ENCODE measurements at places on chromosomes 7 and 10.

DNA sequence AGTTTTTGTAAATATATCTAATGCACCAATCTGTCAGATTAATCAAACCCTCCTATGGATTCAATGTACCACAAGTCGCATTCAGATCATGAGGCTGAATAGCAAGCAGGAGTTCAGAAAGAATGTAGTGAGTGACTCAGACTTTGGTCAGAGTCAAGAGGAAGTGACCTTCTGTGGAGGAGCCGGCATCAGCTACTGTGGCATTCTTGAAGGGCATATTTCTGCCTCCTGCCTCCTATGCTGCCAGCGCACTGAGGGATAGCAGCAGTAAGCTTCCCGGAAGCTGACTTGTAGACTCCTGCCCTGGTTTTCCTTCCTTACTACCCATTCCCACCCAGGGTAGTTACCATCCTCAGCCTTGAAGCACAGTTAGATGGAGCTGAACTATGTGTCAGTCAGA is 867.5 kb downstream of the NRG3 start:
- no peak for DNase-seq

- DNase-seq = no peak
These were observed 32.8 kb downstream of the DNAJB12 start for GRCh38 chr10:72322030-72322279.

DNA sequence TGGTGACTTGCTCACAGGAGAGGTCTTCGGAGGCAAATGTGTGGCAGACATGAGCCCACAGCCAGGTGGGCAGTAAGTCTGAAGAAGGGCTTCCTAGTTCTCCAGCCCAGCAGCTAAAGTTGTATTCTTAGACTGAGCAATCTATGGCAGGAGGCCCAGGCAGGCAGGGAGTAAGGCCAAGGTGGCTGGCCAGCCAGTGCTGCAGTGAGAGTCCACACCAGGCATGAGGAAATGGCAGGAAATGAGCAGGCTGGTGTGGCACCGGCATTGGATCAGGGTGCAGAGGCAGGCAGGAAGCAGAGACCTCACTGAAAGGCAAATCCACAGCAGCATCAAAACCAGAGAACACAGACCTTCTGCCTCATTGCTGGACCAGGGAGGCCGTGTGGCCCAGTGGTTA is 84.6 kb upstream of the PDE1C start:
- no peak for DNase-seq

GRCh38 chr10:62437696-62438095 is 63.5 kb downstream of the ZNF365 start:
- peak; percentile 0 for DNase-seq

DNA sequence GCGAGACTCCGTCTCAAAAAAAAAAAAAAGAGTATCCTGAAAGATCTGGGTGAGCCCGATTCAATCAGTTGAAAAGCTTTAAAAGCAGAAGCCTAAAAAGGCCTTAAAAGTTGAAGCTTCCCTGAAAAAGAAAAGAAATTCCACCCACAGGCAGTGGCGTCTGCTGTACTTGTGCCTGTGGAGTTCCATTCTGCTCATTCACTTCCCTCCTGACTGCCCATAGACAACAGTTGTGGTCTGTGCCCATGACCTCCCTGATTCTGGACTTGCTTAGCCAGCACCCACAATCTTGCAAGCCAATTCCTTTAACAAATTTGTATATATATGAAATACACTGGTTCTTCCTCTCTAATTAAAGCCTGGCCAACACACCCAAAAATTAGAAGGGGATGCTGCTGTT is 141.7 kb downstream of the DLG5 start:
- no peak for DNase-seq

GRCh38 chr10:86964061-86964846 is 4.0 kb upstream of the ADIRF start:
- DNase-seq = no peak

DNA sequence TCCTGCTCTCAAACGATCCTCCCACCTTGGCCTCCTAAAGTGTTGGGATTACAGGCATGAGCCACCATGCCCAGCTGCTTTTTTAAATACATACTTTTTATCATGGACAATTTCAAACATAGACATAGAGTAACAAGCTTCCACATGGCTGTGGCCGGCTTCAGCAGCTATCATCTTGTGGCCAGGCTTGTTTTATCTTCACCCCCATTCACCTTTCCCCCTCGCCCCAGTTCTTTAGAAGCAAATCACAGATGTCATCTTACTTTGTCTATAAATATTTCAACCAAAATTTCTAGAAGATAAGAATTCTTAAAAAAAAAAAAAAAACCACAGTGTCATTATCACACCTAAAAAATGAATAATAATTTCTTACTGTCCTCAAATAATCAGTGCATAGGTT is 5.9 kb downstream of the FOXK1 start:
- DNase-seq = no peak

DNA sequence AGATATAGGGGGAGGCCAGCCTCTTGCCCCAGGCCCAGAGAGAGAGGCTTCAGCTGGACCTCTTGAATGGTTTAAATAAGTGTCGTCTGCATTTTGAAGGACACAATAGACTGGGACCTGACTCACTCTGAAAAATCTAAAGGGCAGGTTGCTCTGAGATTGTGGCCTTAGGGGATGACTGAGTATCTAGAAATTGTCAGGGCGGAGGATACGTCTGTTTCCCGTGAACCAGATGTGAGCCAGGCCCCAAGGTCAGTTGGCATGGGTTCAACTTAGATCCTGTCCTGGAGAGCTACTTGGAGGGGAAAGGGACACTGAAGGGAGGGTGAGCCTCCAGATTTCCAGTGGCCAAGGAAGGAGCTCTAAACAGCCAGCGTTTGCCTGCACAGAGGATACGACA is 110.2 kb downstream of the CHN2 start:
- DNase-seq = no peak

- DNase-seq = no peak
These were observed 7.2 kb downstream of the UPP1 start for GRCh38 chr7:48096273-48096672.

DNA sequence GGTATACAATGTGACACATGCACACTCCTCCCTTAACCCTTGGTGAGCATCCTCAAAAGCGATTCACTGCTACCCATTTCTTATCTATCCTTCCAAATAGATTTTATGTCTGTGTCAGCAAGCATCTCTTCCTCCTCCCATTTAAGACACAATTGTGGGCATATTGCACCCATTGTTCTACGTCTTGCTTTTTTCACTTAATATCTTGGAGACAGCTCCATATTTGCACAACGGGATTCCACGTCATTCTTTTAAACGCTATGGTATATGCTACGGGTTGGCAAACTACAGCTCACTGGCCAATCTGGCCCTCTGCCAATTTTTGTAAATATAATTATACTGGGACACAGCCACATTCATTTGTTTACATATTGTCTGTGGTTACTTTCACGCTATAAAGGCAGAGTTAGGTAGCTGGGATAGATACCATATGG is 88.6 kb downstream of the RNF216 start:
- DNase-seq = peak; percentile 48

DNA sequence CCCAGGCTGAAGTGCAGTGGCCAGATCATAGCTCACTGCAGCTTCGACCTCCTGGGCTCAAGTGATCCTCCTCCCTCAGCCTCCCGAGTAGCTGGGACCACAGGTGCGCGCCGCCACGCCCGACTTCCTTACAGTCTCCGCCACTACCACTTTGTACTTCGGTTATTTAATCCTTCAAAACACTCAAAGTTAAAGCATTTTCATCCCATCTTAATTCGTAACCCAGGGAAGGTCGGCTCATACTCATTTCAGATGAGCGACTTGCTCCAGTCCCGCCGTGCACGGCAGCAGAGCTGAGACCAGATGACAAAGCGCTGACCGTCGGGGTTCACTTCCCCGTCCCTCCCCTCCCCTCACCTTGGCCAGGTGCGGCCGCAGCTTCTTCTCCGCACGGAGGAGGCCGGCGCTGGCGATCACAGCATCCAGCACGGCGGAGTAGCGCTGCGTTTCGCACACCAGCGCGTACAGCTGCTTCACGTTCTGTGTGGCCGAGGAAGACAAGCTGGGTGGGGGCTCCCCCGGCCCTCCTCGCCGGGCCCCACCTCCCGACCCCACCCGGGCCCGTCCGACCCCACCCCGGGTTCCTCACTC is 457 bp downstream of the NSUN5 start:
- no peak for DNase-seq

DNA sequence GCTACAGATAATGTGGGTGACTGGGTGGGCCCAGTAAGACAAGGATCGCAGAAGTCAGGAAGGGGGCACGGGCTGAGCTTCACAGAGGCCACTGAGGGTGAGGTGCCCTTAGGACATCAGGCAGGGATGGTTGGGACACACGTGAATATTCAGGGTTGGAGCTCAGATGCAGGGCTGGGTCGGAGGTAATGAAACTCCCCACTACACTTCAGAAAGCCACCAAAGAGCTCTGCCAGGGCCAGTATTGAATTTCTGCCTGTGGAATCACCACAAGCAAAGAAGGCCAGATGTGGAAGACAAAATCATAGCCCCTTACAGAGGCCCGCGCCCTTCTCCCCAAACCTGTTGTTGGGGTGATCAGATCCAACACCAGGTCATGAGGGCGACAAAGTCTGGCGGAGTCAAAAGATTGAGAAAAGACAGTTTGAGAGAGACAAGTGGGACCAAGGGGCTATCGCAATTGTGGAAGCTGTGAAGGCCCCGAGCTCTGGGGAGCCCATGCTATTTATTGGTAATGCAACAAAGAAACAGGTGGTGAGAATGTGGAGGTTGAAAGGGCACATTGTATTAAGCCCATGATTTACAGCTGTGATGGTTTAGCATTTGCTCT is 42.4 kb downstream of the STRA8 start:
- DNase-seq = no peak

- no peak for DNase-seq
These were observed 62.0 kb upstream of the AKR1E2 start for GRCh38 chr10:4763960-4764428.

DNA sequence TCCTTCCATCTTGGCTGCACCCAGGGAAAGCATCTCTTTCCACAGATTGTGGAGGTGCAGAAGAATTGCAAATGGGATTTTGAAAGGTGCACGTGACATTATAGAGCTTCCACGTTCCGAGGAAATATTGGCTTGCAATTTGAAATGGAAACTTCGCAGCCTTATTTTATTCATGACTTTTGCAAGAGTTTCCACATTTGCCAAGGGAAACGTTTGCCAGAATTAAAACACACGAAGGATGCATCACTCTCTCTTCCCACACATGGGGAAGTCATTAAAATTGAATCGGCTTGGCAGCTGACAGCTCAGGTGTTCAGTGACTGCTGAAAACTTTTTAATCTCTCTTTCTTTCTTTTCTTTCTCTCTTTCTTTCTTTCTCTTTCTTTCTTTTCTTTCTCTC is 475.4 kb upstream of the IGFBP3 start:
- no peak for DNase-seq

GRCh38 chr10:104309980-104310978 is 28.0 kb downstream of the ITPRIP start:
- no peak for DNase-seq

DNA sequence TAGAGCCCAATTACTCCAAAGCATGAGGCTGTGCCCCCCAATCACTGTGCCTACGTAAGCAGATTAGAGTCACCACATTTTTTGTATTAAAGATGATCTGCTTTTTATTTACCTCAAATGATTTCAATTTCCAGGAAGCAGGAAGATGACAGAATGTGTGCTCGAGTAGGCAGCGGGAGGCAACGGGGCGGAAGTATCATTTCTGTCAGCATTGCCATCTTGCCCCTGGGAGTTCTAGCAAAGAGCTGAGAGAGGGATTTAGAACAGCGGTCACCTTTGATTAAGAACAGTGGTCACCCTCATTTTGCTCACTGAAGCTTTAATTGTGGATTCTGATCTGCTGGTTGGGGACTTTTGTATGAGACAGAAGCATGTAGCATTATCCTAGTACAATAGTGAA is 117.1 kb upstream of the FAM13C start:
- DNase-seq = no peak

- no peak for DNase-seq
These were observed 60.6 kb upstream of the VKORC1L1 start for GRCh38 chr7:65812281-65812680.

DNA sequence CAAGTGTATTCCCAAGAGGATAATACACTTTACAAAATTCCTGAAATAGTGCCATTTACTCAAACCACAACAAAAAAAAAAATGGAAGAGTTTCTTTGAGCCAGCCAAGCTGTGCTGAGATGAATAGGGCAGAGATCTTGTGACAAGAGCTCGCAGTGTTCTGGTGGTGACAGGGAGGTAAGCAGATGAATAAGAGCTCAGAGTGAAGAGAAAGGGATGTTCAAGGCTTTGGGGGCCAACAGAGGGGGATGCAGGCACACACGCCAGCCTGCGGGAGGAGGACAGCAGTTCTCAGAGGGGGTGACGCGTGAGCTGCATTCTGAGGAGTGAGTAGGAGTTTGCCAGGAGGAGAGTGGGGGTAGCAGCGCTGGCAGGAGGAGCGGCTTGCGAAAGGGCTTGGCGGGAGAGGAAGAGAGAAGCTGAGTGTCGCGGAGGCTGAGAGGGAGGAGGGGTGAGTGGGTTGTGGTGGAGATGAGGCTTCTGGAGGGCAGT is 194.4 kb upstream of the IMMP2L start:
- no peak for DNase-seq

GRCh38 chr10:35848412-35848811 is 206.3 kb upstream of the FZD8 start:
- DNase-seq = no peak

- no peak for DNase-seq
These were observed 24.1 kb upstream of the CHST15 start for GRCh38 chr10:124117511-124117785.

DNA sequence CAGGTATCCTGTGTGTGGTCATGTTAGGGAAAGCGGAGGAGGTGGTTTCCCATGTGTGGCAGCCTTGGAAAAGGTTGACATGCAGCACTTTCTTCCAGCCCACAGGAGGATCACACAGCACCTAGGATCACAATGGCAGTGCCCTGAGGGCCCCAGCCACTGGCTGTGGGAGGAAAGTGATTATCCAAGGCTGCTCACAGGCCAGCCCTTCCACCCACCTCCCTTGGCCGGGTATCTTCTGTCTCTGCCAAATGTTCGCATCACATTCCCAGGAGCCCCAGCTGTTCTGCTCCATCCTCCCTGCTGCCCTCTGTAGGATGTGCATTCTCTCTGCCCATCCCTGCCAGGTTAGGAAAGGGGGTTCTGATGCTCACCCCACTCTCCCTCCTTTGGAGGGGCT is 2.5 kb upstream of the MLXIPL start:
- no peak for DNase-seq

GRCh38 chr10:58282615-58283014 is 13.7 kb downstream of the CISD1 start:
- DNase-seq = no peak

- no peak for DNase-seq
These were observed 159.7 kb downstream of the USP6NL start for GRCh38 chr10:11451640-11452260.

DNA sequence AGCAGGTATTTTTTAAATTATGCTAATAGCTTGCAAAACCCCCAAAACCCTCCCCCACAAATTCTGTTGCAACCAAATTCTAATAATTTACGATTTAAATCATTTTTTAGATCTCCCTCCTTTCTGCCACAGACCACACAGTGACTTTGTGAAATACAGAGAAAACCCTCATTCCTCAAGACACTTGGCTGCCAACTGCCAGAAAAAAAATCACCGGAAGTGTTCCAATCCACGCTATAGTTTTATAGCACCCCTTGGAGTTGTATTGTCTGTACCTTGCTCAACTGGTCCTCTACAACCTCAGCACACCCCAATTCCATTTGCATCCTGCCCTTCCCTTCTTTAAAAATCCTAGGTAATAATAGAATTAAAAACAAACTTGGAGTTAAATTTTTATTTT is 560.1 kb downstream of the PARD3 start:
- no peak for DNase-seq
